SIG-M5 (cell line): ENCODE measurements at places on chromosomes 6 and 20.

DNA sequence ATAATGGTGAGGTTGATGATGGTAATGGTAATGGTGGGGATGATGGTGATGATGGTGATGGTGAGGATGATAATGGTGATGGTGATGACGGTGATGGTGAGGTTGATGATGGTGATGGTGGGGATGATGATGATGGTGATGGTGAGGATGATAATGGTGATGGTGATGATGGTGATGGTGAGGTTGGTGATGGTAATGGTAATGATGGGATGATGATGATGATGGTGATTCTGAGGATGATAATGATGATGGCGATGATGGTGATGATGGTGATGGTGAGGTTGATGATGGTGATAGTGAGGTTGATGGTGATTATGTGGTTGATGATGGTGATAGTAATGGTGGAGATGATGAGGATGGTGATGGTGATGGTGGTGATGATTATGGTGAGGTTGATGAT is 9.7 kb downstream of the BPI start:
- no peak for DNase-seq

- DNase-seq = no peak
Observed at GRCh38 chr20:910132-910869, 5.8 kb downstream of the ANGPT4 start.

GRCh38 chr6:144195671-144196270 is 45.5 kb downstream of the STX11 start:
- no peak for DNase-seq

- no peak for DNase-seq
Observed at GRCh38 chr20:60262967-60263603, 304.9 kb downstream of the CDH26 start.

DNA sequence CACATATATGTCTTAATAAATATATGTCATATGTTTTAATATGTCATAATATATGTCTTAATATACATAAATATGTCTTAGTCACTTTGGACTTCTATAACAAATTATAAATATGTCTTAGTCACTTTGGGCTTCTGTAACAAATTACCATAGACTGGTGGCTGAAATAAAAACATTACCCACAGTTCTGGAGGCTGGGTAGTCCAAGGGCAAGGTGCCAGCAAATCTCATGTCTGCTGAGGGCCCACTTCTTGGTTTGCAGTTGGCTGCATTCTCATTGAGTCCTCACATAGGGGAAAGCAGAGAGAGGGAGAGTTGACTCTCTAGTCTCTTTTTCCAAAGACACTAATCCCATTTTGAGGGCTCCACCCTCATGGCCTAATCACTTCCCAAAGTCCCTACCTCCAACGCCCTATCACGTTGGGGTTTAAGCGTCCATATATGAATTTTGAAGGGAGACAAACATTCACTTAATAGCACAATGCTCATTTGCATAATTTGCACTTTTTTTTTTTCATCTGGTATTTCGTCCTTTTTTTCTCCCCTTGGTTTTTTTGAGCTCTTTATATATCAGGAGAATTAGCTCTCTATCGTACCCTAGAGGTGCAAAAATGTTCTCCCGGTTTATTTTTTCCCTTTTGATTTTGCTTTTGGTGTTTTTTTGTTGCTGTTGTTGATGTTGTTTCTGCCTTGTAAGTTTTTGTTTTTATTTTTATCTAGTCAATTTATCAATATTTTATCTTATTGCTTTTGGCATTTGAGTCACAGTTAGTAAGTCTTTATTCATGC is 266.4 kb downstream of the PLCB1 start:
- no peak for DNase-seq

- no peak for DNase-seq
Observed at GRCh38 chr6:753486-753885, 60.5 kb upstream of the EXOC2 start.

- DNase-seq = no peak
Observed at GRCh38 chr6:21241231-21242130, 352.1 kb upstream of the SOX4 start.

DNA sequence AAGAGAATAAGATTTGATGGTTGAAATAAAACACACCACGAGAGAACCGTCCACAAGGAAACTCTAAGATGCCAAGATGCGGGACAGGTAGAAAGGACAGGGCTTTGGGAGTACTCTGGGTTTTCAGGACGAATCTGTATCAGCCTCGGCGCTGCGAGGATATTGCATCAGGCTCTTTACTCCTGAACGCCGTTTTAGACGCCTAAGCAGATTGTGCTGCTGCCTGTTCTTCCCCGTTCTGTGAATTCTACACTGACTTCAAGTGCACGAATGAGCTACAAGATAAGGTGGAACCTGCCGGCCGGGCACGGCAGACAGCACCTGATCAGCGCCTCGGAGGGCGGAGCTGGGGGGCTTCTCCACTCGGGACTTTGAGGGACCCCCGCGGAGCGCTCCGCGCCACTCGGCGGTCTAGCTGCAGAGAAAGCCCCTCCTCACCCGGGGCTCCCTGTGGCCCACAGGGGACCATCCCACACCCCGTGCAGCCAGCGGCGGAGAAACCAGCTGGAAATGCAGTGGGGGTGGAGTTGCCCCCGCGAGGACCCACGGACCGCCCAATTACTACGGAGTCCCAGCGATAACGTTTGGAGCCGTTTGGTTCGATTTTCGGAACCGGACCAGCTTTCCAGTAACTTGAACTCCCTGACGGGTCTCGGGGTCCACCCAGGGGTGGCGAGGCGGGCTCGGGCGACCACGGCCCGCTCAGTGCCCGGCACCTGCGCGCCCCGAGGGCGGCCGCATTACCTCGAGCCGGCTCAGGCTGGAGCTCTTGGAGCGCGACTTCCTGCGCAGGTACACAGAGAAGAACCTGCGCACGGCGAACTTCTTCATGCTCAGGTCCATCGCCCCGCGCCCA is 646 bp downstream of the RPS6KA2 start:
- no peak for DNase-seq

GRCh38 chr6:144418959-144419545 is 133.9 kb downstream of the UTRN start:
- DNase-seq = no peak

DNA sequence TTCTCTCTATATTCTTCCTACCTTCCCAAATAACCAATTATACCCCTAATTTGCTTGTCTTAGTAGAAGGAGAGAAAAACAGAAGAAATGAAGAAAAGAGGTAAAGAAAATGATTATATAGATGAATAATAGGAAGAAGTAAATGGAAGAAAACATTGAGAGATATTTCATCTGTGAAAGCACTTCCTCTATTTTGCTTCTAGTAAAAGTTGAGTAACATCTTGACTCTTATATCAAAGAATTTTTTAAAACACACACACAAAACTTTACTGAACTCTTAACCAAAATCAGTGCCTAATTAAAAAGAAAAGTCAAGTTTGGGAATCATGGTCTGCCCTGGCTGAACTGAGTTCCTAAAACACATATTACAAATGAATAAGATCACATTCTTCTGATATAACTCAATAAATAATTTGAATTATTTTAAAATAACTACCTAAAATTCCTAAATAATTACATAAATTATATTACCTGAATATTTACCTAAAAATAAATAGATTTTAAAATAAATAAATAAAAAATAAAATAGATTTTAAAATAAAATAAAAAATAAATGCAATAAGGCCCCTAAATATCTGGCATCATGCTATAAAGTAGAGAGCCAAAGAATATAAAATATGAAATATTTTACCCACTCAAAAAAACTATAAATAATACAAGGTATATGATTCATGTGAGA is 8.8 kb downstream of the SLC17A2 start:
- DNase-seq = no peak

- no peak for DNase-seq
Observed at GRCh38 chr6:122068291-122068769, 331.1 kb upstream of the HSF2 start.

DNA sequence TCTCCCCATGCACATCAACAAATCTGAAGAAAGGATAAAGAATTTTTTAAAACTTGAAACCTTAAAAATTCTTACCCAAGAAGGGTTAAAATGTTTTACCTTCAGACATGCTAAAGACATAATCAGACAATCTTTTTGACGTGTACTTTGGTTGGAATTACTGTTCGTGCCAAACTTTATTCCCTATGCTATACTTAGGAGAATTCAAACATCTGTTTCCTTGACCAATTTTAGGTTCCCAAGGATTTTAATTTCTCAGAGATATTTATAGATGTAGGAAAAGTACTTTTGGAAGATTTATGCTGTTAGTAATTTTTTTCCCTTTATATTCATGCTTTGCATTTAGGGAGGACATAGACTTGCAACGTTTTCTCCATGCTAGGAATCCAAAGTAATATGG is 108.4 kb downstream of the AFG1L start:
- no peak for DNase-seq

DNA sequence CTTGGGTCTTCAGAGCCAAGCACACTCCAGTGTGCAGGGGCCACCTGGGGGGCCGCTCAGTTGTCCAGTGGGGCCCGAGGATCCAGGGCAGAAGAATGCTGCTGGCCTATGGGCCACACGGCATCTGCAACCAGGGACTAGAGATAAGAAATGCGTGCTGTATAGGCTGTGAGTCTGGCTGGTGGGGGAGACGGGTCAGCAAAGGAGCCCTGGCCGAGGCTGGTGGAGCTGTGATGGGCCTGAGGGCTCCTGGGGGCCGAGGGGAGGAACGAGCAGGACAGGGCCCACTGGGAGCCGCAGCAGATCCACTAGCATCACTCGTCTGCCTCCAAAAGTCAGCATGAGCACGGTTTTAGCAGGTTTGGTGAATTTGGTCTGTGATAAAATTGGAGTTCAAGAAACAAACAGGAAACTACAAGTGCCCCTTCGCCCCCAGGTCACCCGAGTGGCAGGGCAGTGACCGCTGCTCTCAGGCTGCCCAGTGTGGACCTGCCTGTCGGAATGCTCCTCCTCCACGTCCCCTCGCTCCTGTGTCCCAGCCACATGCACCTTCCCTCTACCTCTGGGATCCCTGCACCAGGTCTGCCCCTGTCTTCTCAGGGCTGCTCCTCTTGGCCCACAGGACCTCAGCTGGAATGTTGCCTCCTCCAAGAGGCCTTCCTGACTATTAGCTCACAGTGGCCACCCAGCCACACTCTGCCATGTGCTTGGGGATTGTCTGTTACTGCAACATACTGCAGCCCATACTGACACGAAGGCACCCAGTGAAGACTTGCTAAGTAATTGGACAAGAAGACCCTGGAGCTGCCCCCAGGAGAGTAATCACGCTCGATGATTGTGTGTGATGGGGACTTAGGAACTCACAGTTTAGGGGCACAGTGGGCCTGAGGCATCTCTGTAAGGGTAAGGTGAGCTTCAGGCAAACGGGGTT is 10.9 kb downstream of the ACSS1 start:
- no peak for DNase-seq

- no peak for DNase-seq
Observed at GRCh38 chr6:12961761-12962160, 245.2 kb downstream of the PHACTR1 start.

GRCh38 chr6:79628466-79629288 is 2.5 kb upstream of the SH3BGRL2 start:
- no peak for DNase-seq

DNA sequence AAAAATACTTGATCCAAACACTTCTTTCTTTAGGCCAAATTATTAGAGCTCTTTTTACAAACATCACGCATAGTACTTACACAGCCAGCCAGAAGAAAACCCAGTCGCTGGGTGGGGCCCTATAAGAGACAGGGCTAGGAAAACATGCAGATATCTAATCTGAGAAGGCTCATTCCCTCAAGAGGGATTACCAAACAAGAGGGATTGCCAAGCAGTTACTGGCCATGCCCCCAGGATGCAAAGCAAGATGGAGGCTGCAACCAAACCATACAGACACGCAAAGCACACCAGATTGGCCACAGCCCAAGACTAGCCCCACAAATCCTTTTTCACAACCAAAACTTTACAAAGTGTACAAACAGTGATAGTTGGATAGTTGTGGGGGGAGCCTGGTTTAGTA is 1235.4 kb upstream of the GJE1 start:
- no peak for DNase-seq

GRCh38 chr6:20606831-20607230 is 72.6 kb downstream of the CDKAL1 start:
- DNase-seq = no peak

DNA sequence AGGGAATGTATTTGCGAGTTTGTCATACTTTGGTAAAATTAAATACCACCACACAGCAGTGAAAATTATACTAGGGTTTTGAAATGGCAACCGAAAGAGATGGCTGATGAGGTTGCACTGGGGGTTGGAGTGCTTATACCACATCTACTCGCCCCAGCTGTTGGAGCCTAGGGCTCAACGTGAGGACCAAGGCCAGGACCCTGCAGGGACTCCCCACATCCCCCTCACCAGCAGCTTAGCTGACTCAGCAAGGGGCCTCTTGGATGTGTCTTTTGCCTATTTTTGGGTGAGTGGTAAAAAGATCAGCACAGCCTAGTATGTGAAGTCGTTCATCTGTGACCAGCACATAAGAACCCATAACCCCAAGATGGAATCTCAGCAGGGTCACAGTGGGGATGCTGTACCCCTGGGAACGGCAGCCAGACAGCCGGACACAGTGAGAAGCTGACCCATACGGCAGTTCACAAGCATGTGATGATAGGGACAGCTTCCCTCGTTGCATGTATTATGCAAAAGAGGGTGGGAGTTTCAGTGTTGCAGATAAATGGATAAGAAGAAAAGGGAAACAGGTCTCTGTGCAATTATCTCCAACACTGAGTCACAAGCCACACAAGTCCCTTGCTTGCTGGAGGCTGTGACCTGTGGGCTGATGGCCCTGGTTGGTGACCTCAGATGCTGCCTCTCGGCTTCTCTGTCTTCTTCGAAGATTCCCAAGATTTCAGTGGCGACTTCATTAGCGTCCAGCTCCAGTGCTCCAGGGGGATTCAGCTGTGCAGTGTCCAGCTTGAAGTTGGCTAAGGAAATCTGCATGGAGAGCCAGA is 20.9 kb upstream of the SPO11 start:
- DNase-seq = no peak

GRCh38 chr6:161029195-161029809 is 37.7 kb downstream of the MAP3K4 start:
- DNase-seq = no peak

DNA sequence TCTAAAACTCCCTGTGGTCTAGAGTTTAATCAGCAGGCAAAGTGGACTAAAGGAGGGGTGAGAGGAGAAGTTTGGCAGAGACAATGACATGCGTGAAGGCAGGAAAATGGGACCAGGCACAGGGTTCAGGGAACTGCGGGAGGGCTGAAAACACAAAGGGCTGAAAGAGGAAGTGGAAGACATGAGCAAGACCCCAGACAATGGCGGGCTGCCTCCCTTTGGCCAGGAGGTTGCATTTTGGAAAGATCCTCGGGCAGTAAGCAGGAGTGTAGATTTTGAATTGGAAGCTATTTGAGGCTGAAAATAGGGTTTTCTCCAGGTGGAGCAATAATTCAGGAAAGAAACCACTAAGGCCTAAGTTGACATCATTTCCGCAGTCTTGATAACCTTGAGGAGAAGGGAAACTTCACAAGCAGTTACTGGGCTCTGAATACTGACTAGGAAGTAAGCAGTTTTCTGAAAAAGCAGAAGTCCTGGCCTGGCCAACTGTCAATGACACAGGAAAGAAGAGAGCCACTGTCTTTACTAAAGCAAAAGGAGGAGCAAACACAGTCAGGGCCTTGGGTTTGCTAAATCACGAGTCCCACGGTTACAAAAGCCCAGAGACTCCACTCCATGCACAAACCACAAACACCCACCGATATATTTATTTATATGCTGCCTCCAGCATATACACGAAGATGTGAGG is 3.4 kb downstream of the LY86 start:
- DNase-seq = peak; percentile 95
